ENCODE measurements at places on chromosomes 16 and 17.

DNA sequence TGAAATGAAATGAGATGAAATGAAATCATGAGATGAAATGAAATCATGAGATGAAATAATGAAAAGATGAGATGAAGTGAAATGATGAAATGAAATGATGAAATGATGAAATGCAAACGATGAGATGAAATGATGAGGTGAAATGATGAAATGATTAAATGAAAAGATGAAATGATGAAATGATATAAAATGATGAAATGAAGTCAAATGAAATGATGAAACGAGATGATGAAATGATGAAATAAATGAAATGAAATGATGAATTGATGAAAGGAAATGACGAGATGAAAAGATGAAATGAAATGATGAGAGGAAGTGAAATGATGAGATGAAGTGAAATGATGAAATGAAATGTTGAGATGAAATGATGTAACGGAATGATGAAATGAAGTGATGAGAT is 595.6 kb downstream of the TP53TG3F start:
- DNase-seq, result no peak

DNA sequence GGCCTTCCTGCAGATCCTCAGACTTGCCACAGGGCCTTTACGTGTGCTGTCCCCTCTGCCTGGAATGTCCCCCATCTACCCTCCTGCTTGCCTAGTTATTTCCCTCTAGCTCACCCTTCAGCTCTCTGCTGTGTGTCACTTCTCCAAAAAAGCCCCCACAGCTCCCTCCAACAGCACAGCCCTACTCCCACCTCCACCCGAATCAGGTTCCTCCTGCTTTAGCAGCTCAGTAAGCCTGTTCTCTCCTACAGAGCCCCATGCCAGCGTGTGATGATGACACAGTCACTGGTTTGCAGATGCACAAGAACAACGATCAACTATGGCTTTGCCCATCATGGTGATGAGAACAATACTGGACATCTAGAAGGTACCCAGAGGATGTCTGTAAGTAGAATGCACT is 7.1 kb upstream of the SAMD14 start:
- no peak for DNase-seq

DNA sequence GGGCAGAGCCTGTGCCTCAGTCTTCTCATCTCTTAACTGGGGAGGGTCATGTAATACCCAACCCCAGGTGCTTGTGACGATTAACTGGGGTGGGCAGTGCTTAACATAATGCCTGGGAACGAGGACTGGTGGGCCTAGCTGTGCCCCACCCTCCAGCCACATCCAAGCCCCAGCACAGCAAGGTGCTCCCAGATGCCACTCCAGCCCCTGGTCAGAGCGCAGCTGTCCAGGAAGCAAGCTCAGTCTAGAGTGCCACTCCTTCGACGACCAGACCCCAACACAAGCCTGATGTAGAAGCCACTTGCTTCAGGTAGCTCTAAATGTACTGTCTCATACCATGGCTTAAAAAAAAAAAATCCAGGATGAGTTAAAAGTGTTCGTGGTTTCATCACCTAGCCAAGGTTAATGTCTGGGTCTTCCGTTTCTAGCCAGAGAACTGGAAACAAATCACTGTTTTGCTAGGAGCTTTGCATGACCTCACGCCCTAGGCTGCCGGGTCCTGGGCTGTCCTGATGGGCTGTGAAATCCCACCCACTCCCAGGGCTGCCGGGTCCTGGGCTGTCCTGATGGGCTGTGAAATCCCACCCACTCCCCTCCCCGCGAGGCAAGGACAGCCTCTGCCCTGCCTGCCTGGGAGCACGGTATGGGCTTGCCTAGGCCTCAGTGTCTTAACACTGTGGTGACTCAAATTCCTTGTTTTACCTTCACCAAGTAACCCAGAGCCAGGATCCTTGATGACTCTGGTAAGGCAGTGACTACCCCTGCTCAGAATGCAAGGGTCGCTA is 7.7 kb downstream of the MIEF2 start:
- DNase-seq, result peak; percentile 46

- DNase-seq, result no peak
Observed at GRCh38 chr16:87895641-87896141, 26.4 kb upstream of the SLC7A5 start.

GRCh38 chr17:7674934-7675333 is 12.4 kb downstream of the TP53 start:
- no peak for DNase-seq

DNA sequence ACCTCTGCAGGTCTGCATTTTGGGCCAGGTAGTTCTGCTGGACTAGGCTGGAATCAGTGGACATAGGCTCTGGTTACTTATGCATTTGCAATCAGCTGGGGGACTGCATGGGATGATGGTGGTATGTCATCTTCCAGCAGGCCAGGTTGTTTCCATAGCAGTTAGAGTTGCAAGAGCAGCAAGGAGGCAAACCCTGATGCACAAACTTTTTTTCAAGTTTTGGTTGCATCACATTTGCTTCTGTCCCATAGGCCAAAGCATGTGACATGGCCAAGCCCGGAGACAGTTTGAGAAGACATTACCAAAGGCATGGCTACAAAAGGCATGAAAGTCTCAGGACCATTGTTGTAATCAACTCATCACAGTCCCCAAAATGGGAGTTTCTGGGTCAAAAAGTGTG is 58.2 kb downstream of the PRKCB start:
- DNase-seq, result no peak

- DNase-seq, result no peak
Observed at GRCh38 chr16:52953215-52953614, 99.5 kb downstream of the CHD9NB start.

DNA sequence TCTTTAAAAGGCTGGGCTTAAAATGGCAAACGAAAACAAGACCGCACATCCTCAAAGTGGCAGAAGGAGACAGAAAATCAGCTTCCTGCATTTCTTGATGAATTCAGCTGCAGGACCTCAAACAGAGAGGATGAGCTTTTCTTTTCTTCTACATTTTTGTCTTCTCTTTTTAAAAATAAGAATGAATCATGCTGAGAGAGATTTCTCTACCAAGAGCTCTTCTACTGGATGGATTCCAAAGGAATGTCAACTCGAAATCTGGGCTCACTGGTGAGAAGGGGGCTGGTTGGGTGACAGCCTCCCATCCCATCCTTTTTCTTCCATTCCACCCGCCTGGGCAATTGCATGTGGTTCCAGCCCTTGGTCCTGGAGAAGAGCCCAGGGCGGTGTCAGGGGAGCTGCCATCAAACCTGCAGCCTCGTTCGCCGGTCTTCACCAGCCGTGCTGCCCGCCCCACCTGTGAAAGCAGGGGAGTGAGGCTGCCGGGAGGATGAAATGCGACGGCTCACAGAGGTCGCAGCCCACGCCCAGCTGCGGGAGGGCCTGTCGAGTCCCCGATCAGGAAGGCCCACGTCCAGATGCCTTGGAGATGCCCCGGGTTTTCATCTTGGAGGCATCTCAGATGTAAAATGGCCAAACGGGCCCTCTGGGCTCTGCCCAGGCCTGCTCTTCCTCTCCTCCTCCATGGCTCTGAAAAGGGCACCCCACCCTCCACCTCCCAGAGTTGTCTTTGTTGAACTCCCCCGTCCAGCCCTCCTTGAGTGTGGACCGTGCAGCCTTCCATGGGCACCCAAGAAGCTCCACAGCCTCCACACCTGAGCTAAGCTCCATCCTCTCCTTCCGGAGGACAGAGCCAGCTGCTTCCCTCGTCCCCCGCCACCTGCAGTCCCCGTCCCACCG is 121.9 kb downstream of the FOXL1 start:
- no peak for DNase-seq

Measured in liver (tissue), 10 donors.